ENCODE measurements at places on chromosomes 3 and 15.

DNA sequence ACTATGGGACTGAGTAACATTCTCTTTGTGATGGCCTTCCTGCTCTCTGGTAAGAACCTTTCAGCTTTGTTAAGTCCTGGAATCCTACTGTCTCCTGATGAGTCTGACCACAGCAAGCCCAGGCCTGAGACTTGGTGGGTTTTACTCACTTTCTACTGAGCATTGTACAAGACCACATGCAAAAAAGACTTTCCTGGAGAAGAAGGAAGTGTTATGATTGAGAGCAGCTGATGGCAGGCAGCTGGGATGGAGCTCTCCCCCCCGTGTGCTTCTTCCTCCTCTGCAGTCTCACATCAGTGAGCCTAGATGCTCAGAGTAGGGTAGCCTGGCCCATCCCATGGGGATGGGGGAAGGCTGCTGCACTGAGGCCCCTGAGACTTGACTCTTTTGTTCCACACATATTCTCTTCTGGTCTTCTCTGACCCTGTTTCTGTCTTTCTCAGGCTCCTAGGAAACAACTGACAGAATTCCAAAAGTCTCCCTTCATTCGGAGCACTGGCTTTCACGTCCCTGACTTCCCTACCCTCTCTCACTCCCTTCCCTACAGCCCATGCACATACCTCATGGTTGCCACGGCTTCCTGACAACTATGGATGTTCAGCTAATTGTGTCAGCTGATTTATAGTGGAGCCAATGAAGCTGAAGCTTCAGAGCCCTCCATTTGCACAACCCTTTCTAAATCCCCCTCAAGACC is 36.6 kb downstream of the CD86 start:
- no peak for DNase-seq

DNA sequence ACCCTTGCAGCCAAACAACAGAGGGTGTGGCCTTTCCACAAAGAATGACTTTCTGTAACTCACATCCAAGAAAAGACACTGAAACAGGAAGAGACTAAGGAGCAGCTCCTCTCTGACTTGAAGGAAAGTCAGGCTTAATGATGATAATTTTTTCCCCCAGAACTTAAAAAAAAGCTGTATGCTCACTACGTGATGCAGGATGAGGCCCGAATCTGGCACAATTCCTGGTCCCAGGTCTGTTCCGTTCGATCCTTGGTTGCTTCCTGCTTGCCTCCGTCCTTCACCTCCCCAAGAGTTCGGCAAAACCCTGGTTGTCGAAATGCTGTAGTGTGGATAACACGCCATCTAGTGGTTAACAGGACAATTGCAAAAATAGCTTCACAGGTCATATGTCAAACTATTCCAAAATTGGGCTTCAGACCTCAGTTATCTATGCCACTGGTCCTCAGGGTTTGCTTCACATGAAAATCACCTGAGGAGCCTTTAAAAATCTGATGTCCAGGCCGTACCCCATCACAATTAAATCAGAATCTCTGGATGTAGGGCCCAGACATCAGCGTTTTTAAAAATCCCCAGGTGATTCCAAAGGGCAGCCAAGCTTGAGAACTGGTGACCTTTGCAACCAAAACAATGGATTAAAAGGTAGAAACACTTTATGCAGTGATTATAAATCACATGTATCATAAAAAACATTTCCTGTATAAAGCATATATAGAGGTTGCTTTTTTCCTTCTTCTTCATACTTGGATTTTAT is 28.1 kb upstream of the SYNM start:
- DNase-seq = peak; percentile 56

DNA sequence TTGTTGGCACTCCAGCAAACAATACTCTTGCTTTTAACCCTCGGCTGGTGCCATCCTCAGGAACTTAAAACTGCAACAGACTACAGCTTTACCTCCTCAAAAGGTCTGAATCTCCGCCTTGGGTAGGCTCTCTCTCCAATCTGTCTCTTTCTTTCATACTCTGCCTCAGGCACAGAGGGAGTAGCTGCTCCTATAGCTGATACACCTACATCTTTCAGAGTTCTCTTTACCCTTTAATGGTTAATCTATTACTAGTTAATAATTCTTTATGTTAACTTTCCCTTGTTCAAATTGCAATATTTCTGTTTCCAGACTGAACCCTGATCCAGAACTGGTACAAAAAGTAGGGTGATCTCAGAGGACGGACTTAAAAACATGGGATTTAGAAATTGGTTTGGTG is 66.2 kb downstream of the MAP4 start:
- no peak for DNase-seq

- no peak for DNase-seq
Measured at GRCh38 chr3:149992416-149993058, 21.8 kb upstream of the PFN2 start.

- DNase-seq = peak; percentile 82
Measured at GRCh38 chr15:73927476-73928240, 1.4 kb downstream of the LOXL1 start.

- no peak for DNase-seq
Measured at GRCh38 chr3:129888771-129889170, 4.7 kb downstream of the TMCC1 start.

DNA sequence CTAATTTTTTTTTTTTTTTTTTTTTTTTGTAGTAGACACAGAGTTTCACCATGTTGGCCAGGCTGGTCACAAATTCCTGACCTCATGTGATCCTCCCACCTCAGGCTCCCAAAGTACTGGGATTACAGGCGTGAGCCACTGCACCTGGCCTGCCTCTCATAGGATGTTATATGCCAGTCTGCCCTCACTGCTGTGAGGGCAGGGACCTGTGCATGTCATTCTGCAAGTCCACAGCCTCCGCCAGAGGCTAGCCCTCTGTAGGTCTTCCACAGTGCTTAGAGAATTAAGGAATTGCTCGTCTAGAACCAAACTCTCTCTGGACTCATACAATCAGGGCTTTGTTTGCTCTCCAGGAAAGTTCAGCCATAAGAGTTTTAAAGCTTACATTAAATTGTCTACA is 163.9 kb upstream of the WNT5A start:
- DNase-seq = no peak

GRCh38 chr15:41940441-41940857 is 31.9 kb downstream of the EHD4 start:
- DNase-seq = peak; percentile 72

GRCh38 chr3:100856821-100857220 is 136.4 kb downstream of the ABI3BP start:
- DNase-seq = no peak

DNA sequence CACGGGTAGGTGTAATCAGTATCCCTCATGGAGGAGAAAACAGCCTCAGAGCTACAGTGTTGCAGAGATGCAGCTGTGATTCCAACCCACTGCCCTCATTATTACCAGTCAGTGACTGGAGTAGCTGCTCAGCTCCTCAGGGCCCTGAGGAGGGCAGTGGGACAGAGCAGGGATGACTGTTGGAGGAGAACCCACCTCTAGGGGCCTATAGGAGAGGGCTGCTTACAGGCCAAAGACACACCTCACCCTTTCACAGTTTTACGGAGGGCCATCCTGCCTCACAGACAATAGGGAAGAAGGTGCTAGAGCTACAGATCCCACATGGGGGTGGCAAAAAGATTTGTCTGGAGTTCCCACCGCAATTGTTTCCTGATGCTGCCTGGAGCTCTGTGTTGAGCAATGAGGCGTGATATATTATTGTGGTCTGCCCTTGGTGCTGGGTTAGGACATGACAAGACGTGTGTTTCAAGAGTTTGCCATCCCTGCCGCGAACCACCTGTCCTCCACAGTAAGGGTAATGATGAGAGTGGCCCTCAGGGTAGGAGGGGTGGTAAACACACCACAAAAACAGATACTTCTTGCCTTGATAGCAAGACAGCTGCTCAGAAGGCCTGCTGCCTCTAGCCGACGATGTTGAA is 140.5 kb upstream of the TPM1 start:
- DNase-seq = no peak

DNA sequence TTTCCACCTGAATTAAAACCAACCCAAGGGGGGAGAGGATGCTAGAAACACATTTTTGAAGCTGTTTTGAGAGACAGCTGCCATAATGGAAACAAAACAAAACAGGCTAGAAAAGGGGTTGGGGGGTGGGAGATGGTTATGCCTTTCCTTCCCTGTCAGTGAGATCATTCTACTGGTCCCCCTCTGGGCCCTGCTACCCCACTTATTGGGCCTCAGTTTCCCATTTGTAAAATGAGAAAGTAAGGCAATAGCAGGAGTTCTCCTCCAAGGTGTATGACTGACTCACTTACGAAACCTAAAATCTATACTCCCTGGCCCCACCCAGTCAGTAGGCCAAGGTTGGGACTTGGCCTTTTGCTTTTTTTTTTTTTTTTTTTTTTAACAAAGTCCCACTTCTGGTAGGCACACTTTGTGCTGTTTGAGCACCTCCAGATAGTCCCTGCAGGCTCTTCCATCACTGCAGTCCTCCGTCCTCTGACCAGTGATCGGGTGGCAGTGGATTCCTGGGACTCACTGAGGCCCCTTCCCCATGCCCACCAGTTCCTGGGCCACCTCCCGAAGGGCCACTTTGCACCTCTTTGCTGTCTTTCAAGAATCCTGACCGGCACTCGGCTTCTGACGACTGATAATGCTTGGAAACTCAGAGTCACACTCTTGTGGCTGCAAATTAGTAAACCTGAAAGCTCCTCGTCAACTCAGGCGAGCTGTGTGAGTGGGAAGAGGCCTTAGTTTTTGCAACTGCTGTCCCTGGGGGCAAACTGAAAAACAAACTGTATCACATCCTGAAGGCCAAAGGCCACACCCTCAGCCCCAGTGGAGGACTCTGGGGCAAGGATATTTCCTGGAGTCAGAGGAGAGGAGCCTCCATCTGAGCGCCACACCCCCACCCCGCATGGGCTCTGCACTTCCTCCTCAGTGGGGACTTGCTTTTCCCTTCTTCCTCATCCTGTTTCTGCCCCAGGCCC is 6.7 kb upstream of the PSTPIP1 start:
- DNase-seq = peak; percentile 80

DNA sequence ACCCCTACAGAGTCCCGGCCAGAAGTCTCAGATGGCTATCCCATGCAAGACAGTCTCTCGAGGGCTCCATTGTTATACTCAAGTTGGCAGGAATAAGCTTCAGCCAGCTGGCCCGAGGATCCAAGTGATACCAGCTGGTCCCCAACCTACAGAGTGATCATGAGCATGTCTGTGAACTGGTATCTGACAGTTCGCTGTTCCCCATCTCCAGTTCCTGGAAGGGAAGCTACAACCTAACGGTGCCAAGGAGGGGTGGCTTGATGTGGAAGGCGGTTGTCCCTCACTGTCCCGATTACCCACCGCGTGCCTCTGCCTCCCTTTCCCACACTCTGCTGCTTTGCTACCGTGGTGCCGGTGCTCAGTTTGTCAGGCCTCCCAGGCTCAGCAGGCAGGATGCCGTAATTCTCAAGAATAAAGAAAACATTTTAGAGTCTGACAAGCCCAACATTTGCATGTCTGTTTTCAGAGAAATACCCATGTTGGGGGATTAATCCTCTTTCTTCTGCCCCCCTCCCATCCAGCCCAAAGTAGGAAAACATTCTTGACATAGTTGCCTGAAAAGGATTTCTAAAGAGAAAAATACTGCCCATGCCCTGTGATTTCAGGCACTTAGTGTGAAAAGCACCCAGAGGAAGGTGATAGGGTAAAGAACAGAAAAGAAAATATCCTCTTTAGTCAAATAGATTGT is 49.4 kb upstream of the HES1 start:
- DNase-seq = no peak

GRCh38 chr3:157700405-157700804 is 197.2 kb upstream of the VEPH1 start:
- DNase-seq = no peak

DNA sequence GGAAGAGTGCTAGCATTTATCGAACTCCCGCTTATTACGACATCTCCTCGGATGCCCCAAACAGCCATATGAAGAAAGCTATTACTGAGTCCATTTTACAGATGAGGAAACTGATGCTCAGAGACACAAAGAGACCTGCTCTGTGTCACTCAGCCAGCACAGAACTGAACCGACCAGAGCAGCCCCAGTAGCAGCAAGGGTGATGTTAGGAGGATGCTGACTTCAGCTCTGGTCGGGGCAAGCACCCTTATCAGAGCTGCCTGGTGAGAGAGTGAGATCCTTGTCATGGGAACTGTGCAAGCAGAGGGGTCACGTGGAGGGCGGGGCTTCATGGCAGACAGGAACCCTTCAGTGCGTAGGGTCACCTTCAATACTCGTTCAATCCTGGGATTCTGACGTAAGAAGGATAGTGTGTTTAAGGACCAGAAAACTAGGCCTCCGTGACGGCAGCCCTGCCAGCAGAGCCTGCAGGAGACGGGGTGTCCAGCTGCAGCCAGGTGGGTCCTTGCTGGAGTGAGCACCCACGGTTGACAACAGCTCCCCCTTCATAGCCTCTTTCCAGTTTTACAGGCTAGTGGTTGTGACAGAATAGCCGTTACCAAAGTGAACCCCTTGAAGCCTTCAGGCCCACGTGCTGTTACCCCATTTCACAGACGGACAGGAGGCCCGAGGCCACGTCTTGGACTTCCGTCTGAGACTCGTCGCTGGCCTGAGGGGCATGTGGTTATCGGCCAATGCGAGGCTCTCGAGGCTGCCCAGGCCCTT is 12.0 kb upstream of the IQSEC1 start:
- no peak for DNase-seq

GRCh38 chr3:33541918-33542317 is 101.7 kb upstream of the UBP1 start:
- DNase-seq = no peak

- no peak for DNase-seq
Measured at GRCh38 chr3:177262396-177262795, 65.1 kb upstream of the TBL1XR1 start.

DNA sequence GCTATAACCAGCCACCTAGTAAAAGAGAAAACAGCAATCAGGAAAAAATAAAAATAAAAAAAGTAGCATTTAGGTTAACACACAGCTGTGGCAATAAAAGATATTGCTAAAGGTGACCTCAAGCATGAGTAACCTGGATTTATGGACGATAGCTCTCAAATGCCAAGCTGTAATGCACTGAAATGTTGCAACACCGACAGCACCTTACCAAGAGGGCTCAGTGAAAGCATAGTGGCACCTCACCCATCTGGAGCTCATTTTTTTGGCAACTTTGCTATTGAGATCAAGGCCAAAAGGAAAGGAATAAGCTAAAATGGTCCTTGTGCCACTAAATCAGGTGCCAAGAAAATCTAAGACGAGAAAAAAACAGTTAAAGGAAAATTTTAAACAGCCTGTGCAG is 2.5 kb downstream of the HACD2 start:
- no peak for DNase-seq

DNA sequence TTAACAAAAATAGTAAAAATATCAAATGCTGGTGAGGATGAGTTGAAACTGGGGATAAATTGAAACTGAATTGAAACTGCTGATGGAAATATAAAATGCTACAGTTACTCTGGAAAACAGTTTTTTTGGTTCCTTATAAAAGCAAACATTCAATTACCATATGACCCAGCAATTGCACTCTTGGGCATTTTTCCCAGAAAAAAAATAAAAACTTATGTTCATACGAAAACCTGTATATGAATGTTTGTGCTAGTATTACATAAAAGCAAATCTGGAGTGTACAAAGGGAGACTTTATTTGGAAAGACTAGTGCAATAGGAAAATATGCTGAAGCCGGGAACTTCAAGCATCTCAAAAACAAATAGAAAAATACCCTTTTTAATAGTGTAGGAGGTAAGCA is 857.9 kb upstream of the CADM2 start:
- DNase-seq = no peak

All from stimulated activated CD8-positive, alpha-beta memory T cell treated with anti-CD3 and anti-CD28 coated beads, Interleukin-4, amount 100 ng/mL, for 48 hours (primary cell).